RKO (cell line): ENCODE measurements at places on chromosomes 3 and 15.

- DNase-seq, result no peak
Measured at GRCh38 chr3:12986986-12987385, 86.2 kb downstream of the IQSEC1 start.

GRCh38 chr3:197353867-197354567, 55.6 kb upstream of the DLG1 start:
- DNase-seq, result no peak

- no peak for DNase-seq
Measured at GRCh38 chr3:160987982-160988964, 116.9 kb downstream of the B3GALNT1 start.

GRCh38 chr3:151787626-151788025, 26.3 kb upstream of the AADAC start:
- no peak for DNase-seq

- no peak for DNase-seq
Measured at GRCh38 chr3:7238565-7239295, 377.8 kb downstream of the GRM7 start.
